ENCODE measurements at places on chromosomes 3 and 15.

GRCh38 chr3:53811143-53811927 lies 34.9 kb downstream of the CHDH start:
- DNase-seq: peak; percentile 36

- DNase-seq: no peak
These were observed 336.5 kb upstream of the ALCAM start for GRCh38 chr3:105030211-105030610.

- no peak for DNase-seq
These were observed 29.0 kb downstream of the GOLM2 start for GRCh38 chr15:44317423-44318058.

DNA sequence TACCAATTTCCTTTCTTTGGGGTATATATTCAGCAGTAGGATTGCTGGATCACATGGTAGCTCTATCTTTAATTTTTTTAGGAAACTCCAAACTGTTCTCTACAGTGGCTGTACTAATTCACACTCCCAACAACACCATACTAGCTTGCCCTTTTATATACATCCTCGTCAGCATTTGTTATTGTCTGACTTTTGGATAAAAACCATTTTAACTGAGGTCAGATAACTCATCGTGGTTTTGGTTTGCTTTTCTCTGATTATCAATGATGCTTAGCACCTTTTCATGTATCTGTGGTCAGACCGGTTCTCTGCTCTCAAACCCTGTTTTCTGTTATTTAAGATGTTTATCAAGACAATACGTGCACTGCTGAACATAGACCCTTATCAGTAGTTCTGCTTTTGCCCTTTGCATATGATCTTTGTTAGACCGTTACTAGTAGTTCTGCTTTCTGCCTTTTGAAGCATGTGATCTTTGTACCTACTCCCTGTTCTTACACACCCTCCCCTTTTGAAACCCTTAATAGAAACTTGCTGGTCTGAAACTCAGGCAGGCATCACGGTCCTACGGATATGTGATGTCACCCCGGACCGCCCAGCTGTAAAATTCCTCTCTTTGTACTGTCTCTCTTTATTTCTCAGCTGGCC lies 474.3 kb downstream of the RSL24D1 start:
- DNase-seq: no peak

Data from endodermal cell (in vitro differentiated cells).